ENCODE measurements at places on chromosomes 1 and 21.

DNA sequence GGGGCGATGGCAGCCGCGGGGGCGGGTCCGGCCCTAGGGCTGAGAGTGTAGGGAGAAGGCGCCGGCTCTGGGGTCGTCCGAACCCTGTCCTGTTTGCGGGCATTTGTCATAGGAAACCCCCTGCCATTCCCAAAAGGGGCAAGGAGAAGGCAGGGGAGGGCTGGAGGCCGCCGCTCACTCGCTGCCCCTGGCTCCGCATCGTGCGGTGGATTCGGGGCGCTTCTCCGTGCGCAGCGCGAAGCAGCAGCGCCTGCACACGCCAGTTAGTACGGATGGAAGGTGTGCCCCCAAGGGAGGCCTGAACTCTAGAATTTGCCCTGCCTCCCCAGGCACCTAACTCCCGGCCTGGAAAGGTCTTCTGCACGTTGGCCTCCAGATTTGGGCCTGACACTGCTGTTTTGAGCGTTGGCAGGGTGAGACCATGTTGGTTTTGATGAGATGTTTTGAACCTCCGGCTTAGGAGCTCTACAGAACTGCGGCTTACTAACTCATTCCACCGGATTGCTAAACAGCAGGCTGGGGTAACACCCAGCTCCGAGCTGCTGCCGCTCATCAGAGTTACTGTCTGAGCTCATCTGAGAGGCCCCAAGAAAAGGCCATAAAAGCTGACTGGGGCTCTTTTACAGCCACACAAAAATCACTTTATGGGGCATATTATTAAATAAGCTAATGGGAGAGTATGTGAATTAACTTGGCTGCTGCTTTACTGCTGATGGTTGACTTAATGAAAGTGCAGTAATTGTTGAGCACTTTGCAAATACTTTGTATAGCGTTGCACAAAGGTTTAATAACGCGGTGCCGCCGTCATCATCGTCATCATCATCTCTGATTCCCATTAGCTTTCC, 987 bp downstream of the GPR137B start:
- peaks cover 5% of the 10 kb centered on the region for H3K36me3 ChIP-seq
- DNase-seq, result peak; percentile 31
- H3K4me3 ChIP-seq, result peak overlapping the region; percentile 97
- H3K4me1 ChIP-seq, result peaks cover 28% of the 10 kb centered on the region
- peaks cover 28% of the 10 kb centered on the region for H3K27me3 ChIP-seq
- no peak overlapping the region for H3K27ac ChIP-seq

- no peaks in the 10 kb centered on the region for H3K36me3 ChIP-seq
- no peak overlapping the region for H3K4me3 ChIP-seq
- H3K27me3 ChIP-seq, result peaks cover 15% of the 10 kb centered on the region
- no peaks in the 10 kb centered on the region for H3K4me1 ChIP-seq
- no peak overlapping the region for H3K27ac ChIP-seq
Observed at GRCh38 chr21:36656138-36656537, 42.8 kb upstream of the SIM2 start.

DNA sequence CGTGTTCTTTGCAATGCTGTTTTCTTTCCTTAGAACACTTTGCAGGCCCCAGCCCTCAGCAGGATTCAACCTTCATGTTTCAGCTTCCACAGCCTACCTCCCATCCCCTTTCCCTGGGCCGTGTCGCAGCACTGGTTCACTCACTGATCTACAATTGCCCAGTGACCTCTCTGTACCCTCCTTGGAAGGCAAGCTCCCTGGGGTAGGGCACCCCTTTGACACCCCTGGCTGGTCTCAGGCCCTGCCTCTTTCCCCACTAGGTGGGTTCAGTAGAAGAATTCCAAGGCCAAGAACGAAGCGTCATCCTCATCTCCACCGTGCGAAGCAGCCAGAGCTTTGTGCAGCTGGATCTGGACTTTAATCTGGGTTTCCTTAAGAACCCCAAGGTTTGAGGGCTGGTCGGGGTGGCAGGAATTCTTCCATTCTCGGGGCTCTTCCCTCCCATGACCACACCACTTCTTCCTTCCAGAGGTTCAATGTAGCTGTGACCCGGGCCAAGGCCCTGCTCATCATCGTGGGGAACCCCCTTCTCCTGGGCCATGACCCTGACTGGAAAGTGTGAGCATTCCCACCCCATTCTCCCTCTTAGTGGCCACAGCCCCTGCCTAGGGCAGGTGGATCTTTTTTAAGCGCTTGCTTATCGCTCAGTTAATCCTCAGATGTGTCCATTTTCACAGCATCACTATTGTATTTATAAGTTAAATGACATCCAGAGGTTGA, 7.3 kb downstream of the RHOC start:
- H3K36me3 ChIP-seq, result peaks cover 9% of the 10 kb centered on the region
- DNase-seq, result no peak
- peaks cover 50% of the 10 kb centered on the region for H3K4me1 ChIP-seq
- H3K27ac ChIP-seq, result peak overlapping the region; percentile 93

GRCh38 chr1:205934788-205935187, 8.5 kb downstream of the SLC26A9 start:
- peaks cover 20% of the 10 kb centered on the region for H3K27me3 ChIP-seq
- no peak overlapping the region for H3K4me3 ChIP-seq
- no peaks in the 10 kb centered on the region for H3K4me1 ChIP-seq

DNA sequence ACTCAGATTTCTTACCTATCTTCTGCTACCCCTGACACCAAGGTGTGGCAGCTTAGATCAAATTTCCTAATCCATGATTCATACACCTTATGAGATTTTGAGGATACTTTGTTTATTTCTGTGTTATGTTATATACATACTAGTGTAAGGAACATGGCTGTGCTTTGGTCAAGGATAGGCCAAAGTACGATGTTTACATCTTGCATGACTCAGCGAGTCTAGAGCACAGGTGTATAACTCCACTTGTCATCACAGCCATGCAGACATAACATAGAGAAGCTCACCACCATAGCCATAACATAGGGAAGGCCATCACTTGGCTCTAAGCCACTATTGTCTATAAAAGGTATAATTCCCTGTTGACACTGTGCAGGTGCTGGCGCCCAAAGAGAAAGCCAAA, 61.2 kb downstream of the GBP6 start:
- H3K4me1 ChIP-seq, result no peaks in the 10 kb centered on the region
- H3K4me3 ChIP-seq, result no peak overlapping the region
- no peak for DNase-seq
- H3K27ac ChIP-seq, result no peak overlapping the region

DNA sequence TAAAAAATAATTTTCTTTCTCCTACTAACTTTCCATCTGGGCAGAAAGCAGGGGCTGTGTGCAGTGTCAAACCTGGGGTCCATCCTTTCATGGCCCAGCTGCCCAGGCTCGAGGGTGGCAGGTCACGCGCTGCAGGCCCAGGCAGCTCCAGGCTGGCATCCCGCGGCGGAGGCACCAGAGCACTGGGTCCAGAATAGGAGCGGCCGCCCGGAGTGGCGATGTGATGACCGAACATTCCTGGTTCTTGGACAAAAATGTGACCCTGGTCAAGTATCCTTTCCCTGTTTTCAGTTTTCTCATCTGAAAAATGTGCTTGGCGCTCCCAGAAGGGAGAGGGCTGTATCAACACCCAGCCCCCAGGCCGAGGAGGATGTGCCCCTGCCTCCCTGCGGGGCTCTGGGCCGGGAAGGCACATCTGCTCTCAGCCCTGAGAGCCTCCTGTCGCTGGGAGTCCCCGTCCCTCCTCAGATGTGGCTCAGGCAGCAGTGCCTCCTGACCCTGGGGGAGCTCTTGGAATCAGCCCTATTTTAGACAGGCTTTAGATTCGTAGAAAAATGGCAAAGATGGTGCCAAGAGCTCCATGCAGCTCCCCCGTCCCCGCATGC, 29.3 kb downstream of the SLX9 start:
- peak overlapping the region; percentile 14 for H3K27ac ChIP-seq
- no peak overlapping the region for H3K4me3 ChIP-seq
- DNase-seq, result no peak
- H3K4me1 ChIP-seq, result peaks cover 39% of the 10 kb centered on the region
- peaks cover 31% of the 10 kb centered on the region for H3K36me3 ChIP-seq

DNA sequence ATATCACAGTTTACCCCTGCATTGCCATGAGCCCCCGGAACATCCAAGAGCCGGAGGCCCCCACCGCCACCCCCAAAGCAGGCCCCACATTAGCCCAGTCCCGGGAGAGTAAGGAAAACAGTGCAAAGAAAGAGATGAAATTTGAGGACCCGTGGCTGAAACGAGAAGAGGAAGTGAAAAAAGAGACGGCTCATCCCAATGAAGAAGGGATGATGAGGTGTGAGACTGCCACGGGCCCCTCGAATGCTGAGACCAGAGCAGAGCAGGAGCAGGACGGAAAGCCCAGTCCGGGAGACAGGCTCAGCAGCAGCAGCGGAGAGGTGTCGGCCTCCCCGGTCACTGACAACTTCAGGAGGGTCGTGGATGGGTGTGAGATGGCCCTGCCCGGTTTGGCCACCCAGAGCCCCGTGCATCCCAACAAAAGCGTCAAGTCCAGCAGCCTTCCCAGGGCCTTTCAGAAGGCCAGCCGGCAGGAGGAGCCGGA, 532.4 kb downstream of the KIF26B start:
- peaks cover 2% of the 10 kb centered on the region for H3K27me3 ChIP-seq
- no peaks in the 10 kb centered on the region for H3K4me1 ChIP-seq
- no peak for DNase-seq
- H3K4me3 ChIP-seq, result no peak overlapping the region
- H3K27ac ChIP-seq, result no peak overlapping the region
- H3K36me3 ChIP-seq, result no peaks in the 10 kb centered on the region

DNA sequence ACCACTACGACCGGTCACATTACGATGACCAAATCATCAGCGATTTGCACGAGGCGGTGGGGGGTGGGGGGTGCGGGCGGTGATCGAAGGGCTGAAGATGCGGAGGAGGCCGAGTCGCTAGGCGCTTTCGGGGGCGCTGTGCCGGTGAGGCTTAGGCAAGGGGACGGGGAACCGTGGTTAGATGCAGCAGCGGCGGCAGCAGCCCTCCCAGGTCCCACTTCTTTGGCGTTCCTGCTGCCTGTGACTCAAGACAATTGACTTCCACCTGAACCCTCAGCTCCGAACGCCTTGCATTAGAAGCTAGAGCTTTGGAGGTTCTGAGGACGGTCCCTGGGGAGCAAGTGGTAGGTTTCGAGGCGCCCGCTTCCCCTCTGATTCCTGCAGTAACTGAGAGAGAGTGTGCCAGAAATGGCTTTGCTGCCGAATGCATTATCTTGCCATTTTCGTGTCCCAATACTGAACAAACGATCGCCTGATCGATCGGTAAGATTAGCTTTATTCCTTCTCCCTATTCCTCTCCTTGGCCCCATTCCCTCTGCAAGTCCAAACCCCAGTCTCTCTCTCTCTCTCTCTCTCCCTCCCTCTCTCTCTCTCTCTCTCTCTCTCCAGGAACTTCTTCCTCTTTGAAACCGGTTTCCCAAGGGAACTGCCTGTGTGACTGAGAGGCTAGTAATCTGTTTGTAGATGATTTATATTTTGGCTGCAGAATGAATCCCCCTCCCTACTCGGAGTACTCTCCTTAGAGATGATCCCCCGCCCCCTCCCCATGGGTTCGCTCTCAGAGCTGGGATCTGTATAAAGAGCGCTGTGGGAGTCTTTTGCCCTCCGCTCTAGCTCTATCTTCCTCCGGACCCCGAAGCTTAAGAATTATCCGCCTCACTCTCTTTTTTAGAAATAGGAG, 735 bp upstream of the BRINP3 start:
- no peaks in the 10 kb centered on the region for H3K4me1 ChIP-seq
- H3K27me3 ChIP-seq, result peaks cover 35% of the 10 kb centered on the region
- no peaks in the 10 kb centered on the region for H3K36me3 ChIP-seq
- no peak overlapping the region for H3K27ac ChIP-seq
- no peak for DNase-seq
- no peak overlapping the region for H3K4me3 ChIP-seq

DNA sequence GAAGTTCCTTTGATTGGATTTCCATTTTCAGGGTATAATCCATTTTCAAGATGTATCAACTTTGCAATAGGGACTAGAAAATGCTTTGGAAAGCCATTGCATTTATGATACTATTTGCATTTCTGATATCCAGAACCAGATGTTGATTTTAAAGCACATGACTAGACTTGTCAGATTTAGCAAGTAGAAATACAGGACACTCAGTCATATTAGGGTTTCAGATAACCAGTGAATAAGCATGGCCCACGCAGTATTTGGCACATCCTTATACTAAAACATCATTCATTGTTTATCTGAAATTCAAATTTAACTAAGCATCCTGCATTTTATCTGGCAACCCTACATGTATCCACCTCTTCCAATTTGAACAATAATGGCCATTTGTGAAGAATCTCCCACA, 113.3 kb upstream of the DPT start:
- H3K27me3 ChIP-seq, result no peaks in the 10 kb centered on the region
- no peak overlapping the region for H3K4me3 ChIP-seq
- no peaks in the 10 kb centered on the region for H3K36me3 ChIP-seq
- H3K27ac ChIP-seq, result no peak overlapping the region
- no peak for DNase-seq

GRCh38 chr1:53704804-53705445, 34.0 kb downstream of the GLIS1 start:
- DNase-seq, result no peak
- H3K4me3 ChIP-seq, result no peak overlapping the region
- H3K27me3 ChIP-seq, result no peaks in the 10 kb centered on the region
- H3K36me3 ChIP-seq, result no peaks in the 10 kb centered on the region

DNA sequence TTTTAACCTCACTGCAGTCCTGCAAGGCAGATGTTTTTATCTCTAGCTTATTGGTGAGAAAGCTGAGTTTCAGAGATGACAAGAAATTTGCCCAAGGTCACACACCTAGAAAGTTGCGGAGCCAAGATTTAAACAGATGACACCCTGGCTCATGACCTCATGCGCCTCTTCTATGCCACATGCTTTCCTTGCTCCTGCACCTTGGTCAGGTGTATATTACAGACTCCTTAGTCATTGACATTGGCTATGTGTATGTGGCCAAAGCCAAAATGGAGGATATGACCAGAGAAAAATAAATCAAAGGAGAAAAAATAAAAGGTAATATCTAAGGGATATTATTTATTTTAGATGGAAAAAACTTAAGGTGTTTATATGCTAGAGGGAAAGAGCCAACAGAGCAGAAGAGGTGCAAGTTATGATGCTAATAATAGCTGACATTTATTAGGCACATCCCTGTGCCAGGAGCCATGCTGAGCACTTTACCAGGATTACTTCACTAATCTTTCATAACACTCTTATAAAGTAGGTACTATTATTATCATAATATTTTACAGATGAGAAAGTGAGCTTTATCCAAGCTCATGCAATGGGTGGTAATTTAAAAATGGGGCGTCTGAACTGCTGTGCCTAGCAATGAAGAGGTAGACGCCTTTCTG, 13.8 kb upstream of the MYOC start:
- DNase-seq, result no peak
- no peak overlapping the region for H3K4me3 ChIP-seq
- peaks cover 2% of the 10 kb centered on the region for H3K27me3 ChIP-seq

- no peak overlapping the region for H3K27ac ChIP-seq
- no peak overlapping the region for H3K4me3 ChIP-seq
- DNase-seq, result no peak
- no peaks in the 10 kb centered on the region for H3K36me3 ChIP-seq
- no peaks in the 10 kb centered on the region for H3K4me1 ChIP-seq
- H3K27me3 ChIP-seq, result no peaks in the 10 kb centered on the region
Observed at GRCh38 chr1:171613282-171613681, 8.8 kb upstream of the MYOCOS start.

All from activated naive CD8-positive, alpha-beta T cell treated with anti-CD3 and anti-CD28 coated beads, Interleukin-2, amount 50 U/mL, for 24 hours (primary cell).